ENCODE measurements at places on chromosomes 5 and 9.

DNA sequence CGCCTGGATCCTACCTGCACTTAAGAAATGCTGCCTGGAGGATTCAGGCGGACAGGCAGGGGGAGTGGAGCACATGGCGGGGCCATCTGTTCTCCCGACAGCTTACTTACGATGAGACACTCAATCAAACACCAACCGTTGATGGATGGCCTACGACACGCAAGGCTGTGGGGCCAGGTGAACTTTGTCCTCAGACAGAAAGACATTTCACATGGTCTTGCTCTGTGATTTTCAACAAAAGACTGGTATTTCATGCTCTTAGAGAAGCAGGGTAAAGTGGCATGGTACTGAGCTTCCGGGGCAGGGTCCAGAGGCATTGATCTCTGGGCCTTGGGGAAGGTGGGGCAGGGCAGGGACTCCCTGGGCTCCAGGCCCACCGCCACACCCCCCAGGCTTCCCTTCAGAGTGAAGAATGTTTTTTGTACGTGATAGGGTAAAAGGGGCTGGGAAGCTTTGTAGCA is 9.1 kb upstream of the OLFM1 start:
- no peak for DNase-seq

DNA sequence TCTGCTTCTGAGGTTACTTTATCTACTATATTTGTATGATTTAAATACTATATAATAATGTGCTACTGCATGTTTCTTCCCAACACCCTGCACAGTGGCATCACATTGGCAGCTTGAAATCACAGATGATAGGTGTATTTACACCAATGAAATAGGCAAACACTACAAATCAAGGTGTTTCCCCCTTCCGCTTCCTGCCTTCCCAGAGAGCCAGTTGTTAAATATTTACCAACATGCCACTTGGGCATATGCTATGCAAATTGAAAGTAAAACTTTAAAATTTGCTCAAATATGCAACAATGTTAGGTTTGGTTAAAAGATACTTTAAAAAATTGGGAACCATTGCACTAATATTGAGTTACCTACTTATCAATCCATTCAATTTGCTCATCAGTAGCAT is 58.2 kb upstream of the SMARCA2 start:
- DNase-seq, result no peak

- DNase-seq, result no peak
Observed at GRCh38 chr9:115135821-115136778, 18.1 kb upstream of the TNC start.

DNA sequence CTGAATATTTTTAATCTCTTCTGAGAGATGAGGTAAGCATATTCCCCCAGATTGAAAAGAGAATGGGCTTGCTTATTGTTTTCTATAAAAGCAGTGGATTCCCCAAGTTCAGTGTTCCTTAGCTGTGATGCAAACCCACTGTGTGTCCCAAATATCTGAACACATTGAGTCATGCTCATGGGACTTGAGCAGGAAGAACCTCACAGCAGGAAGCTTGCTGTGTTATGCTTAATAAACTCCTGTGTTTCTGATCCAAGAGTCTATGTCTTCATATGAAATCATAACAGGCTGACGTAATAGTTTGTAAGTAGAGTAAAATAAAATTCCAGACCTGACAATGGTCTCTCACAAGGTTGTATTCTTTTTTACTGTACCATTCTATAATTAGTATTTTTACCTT is 24.8 kb upstream of the LOX start:
- DNase-seq, result no peak

- no peak for DNase-seq
Observed at GRCh38 chr5:158861366-158861765, 238.3 kb downstream of the EBF1 start.

GRCh38 chr5:117776977-117777376 is 1202.4 kb upstream of the SEMA6A start:
- no peak for DNase-seq

All from naive B cell (primary cell).